ENCODE measurements at places on chromosomes 3 and 15.

DNA sequence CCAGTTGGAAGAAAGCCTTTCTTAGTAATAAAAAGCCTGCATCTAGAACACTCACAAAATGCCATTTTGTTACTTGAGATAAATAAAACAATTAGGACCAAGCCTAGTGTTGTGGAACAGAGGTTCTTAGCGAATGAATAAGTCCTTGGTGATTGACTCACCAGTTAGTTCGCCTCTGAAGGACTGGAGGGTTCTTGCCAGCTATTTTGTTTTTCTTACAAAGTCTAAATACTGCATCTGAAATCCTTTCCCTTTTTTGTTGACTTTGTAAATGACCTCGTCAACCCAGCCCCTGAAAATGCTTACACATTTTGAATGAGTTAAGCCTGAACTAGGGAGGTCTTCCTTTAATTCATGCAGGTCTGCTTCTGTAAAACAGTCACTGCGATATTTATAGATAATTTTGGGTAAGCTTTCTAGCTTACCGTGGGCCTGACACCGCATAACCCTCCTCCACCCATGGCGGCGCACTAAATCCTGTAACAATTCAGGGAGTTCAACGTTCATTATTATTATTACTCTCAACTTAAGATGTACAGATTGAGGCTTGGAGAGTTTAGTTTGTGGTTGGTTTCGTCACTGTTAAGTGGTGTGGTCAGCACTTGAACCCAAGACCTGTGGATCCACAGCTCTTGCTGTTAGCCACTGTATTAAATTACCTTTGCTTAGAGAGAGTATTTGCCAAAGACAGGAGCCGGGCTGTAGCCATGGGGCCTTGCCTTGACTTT, 45.0 kb upstream of the SACM1L start:
- peak; percentile 32 for DNase-seq

DNA sequence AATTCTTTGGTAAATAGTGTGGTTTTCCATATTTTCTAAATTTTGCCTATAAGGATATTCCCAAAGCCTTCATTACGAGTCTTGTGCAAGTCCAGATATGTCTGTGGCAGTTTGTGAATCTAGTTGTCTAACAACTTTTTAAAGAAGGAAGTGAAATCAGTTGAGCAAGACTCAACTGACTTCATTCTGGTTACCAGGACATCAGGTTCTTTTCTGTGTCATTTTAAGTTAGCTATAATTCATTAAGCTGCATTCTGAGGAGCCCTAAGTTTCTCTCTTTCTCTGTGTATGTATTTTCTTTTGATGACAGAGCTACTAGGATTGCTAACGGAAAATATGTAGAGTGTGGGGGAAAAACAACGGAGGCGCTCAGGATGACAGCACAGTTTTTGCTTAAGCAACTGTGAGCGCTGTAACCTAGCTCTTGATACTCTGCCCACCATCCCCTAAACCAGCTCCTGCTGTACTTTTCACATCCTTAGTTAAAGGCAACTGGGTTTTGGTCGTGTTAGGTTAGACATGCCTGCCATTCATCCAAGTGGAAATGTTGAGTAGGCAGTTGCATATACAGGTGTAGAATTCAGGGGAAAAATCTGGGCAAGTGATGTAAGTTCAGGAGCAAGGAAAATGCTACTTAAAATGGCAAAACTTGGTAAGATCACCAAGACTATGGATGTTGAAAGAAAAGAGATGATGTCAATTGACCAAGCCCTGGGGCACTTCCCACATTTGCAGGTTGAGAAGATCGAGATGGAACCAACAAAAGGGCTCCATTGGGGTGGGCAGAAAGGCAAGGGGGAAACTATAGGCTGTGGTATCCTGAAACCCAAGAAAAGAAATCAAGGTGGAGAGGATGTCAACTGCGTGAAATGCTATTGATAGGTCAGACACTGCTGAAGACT, 9.2 kb downstream of the MFSD1 start:
- DNase-seq, result no peak

DNA sequence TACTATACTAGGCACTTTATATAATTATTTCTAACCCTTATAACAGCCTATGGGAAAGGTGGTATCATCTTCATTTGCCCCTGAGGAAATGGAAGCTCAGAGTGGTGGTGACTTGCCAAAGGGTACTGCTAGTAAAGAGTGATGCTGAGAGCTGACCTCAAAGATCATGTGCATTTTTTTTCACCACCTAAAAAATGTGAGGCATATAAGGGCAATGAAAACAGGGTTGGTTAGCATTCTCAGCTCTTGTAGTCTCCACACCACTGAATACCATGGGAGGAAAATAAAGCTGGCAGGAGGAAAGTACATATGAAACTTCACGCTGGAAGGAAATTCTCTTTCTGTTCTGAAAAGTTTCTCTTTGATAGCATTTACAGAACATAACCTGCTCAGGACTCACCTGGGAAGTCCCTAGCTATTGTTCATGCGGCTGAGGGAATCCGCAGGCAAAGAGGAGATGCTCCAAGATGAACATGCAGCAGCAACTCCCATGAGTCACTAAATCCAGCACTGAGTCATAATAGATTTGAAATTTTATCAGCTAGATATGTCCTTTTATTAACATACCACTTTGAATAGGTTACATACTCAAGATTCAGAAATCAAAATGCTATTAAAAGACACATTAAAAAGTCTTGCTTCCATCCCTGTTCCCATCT, 17.3 kb downstream of the FAIM start:
- no peak for DNase-seq

DNA sequence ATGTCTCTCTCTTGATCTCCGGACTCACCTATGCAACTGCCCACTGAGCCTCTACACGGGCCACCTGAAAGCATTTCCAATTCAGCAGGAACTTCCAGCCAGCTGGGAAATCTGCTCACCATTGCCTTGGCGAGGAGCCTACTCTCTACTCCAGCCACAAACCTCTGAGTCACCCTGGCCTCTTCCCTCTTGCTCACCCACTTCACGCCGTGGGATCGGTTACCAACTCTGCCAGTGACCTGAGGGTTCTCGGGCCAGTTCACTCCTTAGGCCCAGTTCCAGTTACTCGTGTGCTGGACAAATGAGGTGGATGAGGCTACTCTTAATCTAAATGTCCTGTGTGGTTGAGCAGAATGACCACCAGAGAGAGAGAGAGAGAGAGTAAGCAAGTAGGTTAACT, 70.1 kb downstream of the CEMIP start:
- DNase-seq, result peak; percentile 55

GRCh38 chr3:53845881-53846133, 412 bp downstream of the CHDH start:
- no peak for DNase-seq

DNA sequence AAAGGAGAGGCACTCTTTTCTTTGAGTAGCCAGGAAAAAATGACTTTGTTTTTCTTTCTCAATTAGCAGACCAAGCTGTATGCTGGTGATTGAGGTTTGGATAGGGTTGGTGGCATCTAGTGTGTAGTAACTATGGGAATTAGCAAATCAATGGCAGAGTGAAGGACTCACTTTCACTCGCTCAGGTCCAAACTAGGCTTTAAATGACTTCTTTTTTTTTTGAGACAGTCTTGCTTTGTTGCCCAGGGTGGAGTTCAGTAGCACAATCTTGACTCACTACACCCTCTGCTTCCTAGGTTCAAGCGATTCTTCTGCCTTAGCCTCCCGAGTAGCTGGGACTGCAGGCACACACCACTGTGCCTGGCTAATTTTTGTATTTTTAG, 35.9 kb downstream of the PRKCI start:
- DNase-seq, result no peak

- DNase-seq, result peak; percentile 25
Observed at GRCh38 chr15:83571820-83572707, 81.9 kb upstream of the ADAMTSL3 start.

DNA sequence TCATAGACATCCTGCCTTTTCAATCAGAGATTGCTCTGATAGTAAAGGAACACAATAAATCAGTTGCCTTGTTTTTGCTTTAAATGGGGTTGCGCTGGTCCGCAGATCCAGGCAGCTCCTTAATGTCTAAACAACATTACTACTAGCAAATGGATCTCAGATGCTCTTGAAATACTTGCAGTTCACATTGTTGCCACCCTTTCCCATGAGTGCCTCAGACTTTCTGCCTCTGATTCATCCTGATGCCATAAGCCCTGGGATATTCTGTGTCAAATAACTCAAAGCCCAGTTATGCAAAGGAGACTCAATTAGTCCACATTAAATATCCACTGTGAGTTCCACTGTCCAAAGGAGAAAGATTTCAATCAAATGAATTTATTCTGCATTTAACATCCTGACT, 196.7 kb downstream of the PLCH1 start:
- peak; percentile 69 for DNase-seq

DNA sequence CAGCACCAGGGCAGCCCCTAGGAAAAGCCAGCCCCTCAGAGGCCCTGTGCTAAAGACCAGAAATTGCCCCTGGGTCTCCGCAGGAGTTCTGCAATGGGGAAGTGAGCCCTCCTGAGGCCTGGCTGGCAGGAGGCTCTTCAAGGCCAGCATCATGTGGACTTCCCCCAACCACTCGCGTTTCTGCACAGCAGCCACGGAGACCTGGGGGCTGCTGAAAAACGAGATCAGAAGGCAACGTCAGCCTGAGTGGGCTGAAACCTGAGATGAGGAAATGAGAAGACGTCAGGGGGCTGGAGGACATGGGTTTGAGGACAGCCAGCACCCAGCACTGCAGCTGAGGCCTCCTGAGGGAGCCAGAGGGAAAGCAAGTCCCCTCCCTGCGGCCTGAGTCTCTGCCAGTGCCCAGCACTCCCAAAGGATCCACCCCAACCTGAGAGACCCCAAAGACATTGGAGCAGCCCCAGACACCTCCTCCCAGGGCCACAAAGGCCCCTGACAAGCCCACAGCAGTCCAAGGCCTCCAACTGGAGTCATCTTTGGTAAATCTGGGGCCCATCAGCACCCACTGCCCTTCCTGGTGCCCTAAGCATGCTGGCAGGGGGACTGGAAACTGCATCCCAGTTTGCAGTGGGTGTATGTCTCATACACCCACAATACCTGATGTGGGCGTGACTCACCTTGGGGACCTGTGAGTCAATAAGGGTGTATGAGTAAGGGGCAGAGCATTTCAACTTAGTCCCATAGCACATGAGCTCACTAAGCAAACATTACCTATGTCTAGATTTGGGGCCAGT, 29.2 kb upstream of the CYP11A1 start:
- peak; percentile 95 for DNase-seq

DNA sequence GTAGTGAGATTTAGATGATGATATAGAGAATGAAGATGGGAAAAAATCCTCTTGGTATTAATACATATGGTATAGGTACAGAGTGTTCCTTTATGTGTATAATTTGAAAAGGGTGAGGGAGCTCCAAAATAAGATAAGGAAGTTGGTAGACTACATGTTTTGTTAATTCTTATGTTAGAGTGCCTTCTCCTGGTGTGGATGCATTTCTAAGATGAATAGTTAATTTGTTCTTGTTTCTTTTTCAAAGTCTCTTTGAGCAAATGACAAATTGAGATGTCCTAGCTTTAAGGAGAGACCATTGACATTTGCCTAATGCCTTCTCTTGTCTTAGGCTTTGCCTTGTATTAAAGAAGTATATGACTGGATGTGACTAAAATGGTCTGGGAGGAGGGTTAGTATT, 34.1 kb downstream of the AKAP13 start:
- peak; percentile 40 for DNase-seq
